Activated naive CD4-positive, alpha-beta T cell (primary cell): ENCODE measurements at places on chromosomes 16 and 17.

- DNase-seq = no peak
Observed at GRCh38 chr17:75490173-75490743, 25.1 kb downstream of the CASKIN2 start.

GRCh38 chr17:47119746-47120520, 69.2 kb downstream of the CDC27 start:
- no peak for DNase-seq

- DNase-seq = no peak
Observed at GRCh38 chr16:19153876-19154275, 14.2 kb upstream of the SYT17 start.

DNA sequence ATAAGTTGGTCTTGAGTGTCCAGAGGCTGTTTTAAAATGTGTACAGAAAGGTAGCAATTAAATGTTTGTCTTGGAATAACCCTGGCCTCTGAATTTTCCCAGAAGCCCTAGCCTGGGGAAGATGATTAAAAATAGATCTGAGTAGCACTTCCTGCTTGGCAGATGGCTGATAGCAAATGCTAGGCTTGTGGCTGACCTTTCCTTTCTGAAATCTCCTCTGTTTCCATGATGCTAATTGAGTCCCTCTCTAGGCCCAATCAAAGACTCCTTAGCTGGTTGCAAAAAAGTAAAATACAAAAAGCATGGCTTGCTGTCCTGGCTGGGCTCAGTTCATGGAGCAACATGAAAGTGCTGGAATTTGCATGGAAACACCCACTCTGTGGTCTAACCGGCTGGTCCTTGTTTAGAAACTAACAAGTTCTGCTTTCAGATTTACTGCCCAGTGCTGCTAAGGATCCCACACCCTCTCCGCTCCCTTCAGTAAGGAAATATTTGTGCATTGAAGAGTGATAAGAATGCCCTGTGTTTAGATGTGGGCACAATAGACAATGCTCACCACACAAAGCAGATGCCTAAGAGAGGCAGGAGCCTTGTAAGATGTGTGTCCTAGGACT, 40.8 kb downstream of the YPEL2 start:
- DNase-seq = no peak

- no peak for DNase-seq
Observed at GRCh38 chr17:488993-489757, 136.6 kb upstream of the RPH3AL start.

DNA sequence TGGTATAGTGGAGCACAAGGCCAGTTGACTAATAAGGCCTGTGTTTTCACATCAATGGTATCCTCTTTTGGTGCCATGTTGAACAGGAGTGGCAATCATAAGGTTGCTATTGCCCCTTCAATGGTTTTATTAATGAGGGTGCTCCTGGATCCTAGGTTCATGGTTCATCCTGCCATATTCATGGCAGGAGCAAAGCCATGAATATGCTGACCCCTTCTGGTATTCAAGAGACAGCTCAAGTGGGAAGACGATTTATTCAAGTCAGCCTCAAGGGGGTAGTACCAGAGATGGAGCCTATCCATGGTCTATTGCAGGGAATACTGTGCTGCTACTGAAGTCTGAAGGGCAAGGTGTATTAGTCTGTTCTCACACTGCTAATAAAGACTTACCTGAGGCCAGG, 2.6 kb downstream of the ABCA9 start:
- no peak for DNase-seq

- DNase-seq = no peak
Observed at GRCh38 chr16:47018223-47018891, 44.9 kb upstream of the DNAJA2 start.

- no peak for DNase-seq
Observed at GRCh38 chr17:27224526-27225315, 69.2 kb upstream of the WSB1 start.

DNA sequence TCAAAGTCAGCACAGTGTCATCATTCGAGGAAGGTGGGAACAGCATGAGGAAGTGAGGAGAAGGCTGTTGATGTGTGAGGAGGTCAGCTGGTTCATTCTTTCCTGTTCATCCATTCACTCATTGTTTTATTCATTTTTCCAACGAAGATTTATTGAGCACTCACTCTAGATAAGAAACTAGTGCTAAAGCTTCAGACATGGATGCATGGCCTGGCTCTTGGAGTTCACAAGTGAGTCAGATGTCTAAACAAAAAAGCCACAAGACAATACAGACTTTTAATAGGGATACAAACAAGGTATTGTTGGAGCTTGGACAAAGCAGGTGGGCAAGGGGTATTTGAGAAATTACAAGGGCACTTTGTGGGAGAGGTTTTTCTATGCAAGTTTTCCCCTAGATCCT, 31.3 kb upstream of the MPHOSPH6 start:
- DNase-seq = no peak

DNA sequence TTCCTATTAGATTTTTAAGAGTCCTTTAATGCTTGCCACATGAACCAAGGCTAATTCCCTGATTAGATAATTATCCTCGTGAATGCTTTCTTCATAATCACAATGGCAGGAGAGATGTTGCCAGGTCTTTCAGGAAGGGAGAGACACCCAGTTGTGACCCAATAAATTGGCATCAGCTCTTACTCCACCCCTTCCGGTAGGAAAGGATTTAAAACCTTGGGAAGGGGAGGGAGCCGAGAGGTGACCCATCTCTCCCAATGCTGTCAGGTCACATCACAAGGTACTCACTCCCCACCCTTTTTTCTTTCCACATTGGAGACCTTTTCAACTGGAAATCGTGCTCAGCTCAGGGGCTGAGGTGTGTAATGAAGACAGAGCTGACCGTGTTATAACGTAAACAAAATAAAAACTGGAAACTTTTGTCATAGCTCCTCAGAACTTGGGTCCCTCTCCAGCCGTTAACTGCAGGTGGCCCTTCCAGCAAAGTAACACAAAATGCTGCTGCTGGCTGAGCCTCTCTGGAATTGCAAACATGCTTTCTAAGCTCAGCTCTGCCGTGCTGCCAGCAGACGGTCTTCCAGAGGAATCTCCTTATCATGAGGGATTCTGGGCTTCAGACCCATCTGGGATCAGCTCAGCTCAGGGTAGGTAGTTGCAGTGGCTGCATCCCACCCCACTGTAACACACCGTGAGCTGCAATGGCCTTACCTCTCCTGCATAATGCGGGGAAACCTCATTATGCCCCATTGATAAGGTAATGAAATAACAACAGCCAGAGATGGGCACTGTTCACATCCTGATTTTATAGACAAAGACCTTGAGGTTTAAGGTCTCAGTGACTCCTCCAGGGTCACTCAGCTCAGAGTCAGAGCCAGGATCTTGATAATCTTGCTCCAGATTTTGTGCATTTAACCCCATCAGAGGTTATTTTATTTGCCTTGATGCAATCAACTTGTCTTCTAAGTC, 15.6 kb downstream of the TMEM100 start:
- no peak for DNase-seq

DNA sequence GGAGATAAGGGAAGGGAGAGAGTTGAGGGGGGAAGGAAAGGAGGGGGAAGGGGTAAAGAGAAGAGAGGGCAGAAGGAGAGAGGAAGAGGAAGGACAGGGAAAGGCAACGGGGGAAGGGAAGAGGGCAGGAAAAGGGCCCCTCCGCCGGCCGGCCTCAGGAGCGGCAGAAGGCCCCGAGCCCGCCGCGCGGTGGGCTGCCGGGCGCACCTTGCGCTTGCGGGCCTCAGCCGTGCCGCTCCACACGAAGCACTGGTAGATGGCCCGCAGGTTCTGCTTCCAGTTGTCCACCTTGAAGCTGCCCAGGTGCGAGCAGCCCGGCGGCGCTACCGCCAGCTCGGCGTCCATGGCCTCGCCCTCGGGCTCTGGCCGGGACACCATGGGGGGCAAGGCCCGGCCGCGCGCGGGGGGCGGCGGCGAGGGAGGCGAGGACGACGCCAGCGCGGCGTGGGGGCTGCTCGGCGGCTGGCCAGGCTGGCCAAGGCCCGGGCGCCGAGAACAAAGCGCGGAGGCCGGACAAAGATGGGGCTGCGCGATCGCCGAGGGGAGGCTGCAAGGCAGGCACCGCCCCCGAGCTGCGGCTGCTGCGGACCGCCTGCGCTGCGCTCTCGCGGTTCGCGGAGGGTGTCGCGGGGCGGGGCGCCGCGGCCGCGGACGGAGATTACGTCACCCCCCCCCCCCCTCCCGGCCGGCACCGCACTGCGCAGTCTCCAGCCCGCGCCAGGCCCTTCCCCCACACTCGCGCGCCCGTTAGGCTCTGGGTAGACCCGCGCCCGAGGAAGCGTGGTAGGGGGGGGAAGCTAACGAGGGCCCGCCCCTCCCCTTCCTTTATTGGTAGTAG, at the start of gene USP22:
Gene USP22 (minus strand): TSS at position 554 of the 838 bp plus-strand sequence. CDS start 176 bp downstream, at position 378.
- peak; percentile 96 for DNase-seq

DNA sequence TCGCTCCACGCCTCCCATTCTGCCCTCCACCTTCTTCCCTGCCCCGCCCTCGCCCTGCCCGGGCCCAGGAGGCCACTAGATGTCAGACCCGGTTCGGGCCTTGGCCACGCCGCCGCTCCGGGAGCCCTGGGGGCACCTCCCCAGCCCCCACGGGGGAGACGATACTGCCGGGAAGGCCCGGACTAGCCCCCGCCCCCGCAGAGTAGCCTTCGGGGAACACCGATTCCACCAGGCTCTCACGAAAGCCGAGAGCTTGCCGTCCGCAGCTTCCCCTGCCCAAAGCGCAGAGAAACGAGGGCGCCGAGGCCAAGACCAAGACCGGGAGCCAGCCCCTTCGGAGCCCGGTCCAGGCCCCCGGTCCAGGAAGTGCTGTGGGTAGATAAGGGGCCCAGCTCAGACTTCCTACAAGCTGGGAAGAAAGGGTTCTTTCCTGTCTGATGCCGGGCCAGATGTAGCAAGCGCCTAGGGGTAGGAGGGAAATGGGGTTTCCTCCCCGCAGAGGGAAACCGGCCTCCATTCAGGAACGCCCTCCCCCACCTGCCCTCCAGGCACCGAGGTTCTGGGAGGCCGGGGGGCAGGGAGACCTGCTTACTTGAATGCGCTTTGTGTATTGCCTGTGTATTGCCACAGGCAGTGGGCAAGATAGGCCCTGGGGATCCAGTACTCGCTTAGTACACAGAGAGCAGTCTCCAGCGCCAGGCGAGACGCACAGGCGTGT, 806 bp upstream of the CYB561 start:
- no peak for DNase-seq

- DNase-seq = no peak
Observed at GRCh38 chr16:1206326-1206725, 18.7 kb downstream of the TPSG1 start.

GRCh38 chr16:25841761-25842160, 150.0 kb downstream of the HS3ST4 start:
- no peak for DNase-seq

DNA sequence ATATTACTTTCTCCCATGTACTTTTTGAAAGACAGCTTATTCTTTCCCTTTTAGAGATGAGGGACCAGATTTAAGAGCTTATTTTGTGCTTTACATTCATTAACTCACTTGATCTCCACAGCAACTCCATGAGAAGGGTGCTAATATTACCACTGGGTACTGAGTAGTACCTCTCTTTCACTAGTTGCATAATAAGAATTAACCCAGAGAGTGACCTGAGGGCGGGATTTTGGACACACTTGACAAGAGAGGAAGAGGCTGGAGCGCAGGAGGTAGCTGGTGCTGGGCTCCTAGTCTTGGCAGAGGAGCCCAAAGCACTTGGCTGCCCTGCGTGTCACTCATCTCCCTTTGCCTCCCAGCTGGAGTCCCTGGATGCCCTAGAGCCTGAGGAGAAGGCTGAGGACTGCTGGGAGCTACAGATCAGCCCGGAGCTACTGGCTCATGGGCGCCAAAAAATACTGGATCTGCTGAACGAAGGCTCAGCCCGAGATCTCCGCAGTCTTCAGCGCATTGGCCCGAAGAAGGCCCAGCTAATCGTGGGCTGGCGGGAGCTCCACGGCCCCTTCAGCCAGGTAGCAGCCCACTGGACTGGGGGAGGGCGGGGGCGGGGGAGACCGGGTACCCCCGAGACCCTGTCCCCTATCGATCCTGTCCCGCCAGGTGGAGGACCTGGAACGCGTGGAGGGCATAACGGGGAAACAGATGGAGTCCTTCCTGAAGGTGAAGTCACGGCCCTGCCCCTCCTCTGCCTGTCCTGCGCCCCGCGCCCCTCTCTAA, 1.7 kb upstream of the MAZ start:
- no peak for DNase-seq

DNA sequence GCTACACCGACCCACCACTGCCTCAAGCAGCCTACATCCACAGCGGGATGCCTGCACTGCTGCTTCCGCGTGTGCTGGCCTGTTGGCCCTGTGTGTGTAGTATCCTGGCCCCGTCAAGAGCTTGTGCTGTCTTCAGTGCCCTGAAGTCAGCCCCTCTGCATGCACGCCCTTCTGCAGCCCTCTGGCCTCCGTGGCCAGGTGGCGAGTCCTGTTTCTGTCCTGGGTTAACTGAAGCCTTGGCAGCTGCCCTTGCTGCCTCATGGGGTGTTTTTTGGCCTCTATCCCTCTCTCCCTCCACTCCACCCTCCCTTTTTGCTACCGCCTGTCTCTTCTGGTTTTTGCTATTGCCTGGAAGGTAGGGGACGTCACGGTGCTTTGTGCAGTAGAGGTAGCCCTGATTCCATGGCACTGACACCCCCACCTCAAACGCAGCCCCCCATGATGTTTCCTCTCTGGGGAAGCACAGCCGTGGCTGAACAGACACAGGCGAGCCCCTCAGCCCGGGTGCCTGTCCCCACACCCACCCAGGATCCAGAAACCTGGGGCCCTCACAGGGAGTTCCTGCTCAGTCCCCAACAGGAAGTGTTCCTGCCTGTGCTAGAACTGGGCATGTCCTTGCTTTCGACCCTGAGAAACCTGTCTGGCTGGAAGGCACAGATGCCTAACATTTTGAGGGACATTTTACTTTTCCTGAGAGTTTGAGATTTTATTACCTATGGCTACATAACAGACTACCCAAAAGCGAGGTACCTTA, 18.8 kb upstream of the AMZ2 start:
- no peak for DNase-seq

GRCh38 chr17:7775051-7775450, 57.5 kb downstream of the DNAH2 start:
- no peak for DNase-seq

- DNase-seq = no peak
Observed at GRCh38 chr16:63720848-63721247, 1401.0 kb downstream of the CDH11 start.

DNA sequence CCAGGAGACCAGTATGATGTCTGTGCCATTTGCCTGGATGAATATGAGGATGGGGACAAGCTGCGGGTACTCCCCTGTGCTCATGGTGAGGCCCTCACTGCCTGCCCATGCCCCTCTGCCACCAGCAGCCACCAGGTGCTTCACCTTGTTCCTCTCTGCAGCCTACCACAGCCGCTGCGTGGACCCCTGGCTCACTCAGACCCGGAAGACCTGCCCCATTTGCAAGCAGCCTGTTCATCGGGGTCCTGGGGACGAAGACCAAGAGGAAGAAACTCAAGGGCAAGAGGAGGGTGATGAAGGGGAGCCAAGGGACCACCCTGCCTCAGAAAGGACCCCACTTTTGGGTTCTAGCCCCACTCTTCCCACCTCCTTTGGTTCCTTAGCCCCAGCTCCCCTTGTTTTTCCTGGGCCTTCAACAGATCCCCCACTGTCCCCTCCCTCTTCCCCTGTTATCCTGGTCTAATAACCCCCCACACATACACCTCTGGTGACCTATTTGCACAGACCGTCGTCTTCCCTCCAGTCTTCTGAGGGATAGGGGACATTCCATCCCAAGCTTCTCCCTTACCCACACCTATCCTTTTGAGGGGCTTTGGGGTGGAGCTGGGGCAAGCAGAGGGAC, 3.7 kb downstream of the PFN1 start:
- DNase-seq = no peak
